ENCODE measurements at places on chromosomes 16 and 17.

DNA sequence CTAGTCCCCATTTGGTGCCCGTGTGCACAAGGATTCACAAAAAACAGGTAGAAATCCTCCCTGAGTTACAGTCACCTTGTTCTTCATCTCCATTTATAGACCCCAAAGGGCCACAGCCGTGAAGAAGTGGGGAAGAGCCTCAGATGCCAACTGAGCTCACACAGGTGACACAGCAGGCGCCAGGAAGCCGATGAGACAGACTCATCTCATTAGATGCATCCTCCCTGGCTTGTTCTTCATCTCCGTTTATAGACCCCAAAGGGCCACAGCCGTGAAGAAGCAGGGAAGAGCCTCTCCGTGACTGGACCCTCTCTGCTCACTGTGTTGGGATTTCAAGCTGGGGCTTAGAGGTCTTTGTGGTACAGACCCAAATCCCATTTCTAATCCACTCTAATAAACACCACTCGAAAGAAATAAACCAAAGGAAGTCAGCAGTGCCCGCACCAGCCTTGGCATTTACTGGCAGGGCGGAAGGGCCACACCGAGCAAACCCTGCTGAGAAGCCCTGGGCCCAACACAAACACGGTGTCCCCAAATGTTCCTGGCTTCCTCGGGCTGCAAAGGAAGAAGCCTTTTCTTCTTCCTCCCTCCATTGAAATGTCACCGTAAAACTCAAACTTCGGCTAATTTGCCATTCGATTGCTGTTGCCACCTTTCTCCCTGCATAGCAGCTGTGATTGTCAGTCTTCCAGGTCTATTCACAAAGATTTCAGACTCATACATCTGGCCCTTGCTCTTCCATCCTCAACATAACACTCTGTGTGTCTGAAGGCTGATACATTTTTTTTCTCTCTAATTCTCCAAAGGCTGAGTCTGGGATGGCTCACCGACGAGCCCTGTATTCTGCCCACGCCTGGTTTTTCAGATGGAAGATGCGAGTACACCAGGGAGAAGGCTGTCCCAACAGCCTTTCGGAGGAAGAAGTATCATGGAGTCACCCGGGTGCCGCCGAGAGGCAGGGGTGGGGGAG, 44.9 kb upstream of the DOC2B start:
- no peak for DNase-seq

DNA sequence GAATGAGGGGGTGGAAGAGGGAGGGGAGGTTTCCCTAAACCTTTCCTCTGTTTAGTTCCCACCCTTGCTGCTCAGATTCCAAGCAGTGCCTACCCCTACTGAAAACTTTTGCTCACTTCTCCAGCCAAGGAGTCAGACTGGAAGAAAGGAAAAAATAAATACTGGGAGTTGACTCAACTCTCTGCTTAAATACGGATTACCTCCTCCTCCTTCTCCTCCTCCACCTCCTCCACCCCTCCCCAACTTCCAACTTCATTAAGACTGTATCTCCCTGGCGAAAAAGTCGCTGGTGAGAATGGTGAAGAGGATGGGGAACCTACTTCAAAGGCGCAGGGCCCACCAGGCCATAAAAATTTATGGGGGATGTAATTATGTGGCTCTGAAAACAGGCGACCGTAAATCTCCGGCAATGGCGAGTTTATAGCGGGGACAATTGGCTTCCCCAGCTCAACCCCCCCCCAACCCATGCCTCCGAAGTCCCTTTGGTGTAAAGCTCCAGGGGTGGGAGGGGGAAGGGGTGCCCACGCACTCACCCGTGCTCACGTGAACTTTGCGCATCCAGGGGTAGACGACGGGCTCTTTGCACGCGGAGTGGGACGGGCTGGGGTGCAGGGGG, 712 bp downstream of the HOXB4 start:
- no peak for DNase-seq

GRCh38 chr17:32827227-32827626, 49.7 kb downstream of the MYO1D start:
- DNase-seq, result no peak

DNA sequence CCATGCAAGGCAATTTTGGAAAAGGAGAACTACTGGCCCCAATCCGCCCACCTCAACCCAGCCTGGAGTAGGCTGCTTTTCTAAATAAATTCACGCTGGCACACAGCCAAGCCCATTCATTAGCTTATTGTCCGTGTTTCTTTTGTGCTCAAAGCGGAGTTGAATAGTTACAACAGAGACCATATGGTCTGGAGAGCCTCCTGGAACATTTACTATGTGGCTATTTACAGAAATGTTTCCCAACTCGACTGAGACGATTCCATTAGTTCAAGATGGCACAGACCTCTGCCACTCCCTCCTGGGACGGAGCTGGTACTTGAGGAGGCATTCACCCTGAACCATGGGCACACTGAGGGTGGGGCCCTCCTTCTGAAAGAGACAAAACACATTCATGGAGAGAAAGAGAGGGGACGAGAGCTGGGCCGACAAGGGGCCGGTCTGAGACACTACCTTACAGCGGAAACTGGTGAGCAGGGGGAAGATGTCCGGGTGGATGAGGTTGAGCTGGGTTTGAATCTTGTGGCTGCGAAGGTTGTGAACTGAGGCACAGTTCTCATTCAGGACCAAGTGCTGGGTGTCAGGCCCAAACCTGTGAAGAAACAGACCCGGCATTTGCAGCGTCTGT, 15.7 kb downstream of the ELAC2 start:
- no peak for DNase-seq

GRCh38 chr17:34377078-34377823, 14.2 kb upstream of the CCL1 start:
- no peak for DNase-seq
